ENCODE measurements at places on chromosomes 7 and 10.

GRCh38 chr10:110789604-110790433, 81.9 kb upstream of the PDCD4 start:
- DNase-seq = no peak

DNA sequence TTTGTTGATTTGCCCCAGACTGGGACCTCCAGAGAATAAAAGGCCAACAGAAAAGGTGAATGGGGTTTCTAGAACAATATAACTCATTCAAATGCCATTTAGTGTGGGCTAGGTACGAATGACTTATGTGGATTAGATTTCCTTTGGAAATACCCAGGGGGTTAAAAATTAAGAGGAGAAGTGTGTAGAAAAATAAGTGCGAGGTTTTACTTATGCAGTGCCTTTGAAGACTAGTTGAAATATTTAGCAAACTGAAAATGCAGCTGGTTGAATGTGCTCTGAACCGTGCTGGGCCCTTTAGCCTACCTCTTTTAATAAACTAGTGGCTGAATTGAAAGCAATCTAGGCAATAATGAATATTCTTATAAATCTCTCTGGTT, 180.6 kb downstream of the LRMDA start:
- no peak for DNase-seq

GRCh38 chr7:132343199-132343598, 233.1 kb downstream of the PLXNA4 start:
- DNase-seq = no peak

- no peak for DNase-seq
These were observed 17.0 kb upstream of the C10orf105 start for GRCh38 chr10:71736570-71736952.

- no peak for DNase-seq
These were observed 22.5 kb downstream of the TRDMT1 start for GRCh38 chr10:17179002-17179401.

- DNase-seq = no peak
These were observed 581.9 kb downstream of the GATA3 start for GRCh38 chr10:8636371-8636770.

DNA sequence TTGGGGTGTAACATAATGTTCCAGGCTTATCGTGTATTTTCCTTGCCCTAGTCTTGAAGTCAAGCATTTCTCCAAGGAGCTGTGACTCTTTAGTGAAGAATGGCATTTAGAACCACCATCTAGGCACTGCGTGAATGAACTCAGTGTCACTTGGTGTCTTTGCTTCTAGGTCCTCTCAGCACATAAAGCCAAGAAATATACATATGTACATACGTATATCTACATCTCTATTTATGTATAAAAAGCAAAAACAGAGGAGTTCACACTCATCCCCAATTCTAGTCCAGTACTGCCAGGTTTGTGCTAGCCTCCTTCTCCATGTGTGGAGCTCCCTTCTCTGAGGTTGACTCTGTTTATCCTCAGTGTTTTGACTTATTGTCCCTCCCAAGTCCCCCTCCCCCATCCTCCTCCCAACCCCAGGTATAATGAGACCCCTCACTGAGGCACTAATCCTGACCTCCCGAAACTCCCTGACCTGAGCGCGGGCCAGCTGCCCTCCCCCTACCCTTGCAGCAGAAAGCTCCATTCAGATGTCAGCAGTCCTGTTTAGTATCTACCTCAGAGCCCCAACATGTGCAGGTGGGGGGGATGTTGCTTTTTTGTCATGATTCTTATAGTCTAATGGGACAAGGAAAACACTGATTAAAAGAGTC, 61.5 kb downstream of the GDI2 start:
- no peak for DNase-seq

Data from stimulated activated CD4-positive, alpha-beta T cell treated with anti-CD3 and anti-CD28 coated beads, Interleukin-12 subunit alpha, Interleukin-12 subunit beta, amount 100 ng/mL, for 4 hours (primary cell).